ENCODE measurements at places on chromosomes 6 and 20. TPM values are rescaled to one million over a fixed set of nuclear protein-coding genes. Genes with fewer than 3 reads are reported as not detected.

Gene EDN1
- total RNA-seq = under 0.01 TPM

Gene TBC1D32
- total RNA-seq = 14.9 TPM

Gene PPP1R3G
- total RNA-seq = 1.8 TPM

Gene DACT2
- total RNA-seq = not detected

Gene LY6G5C
- total RNA-seq = 0.39 TPM

Gene SNAP25
- 4.5 TPM for total RNA-seq

Gene NFATC2
- under 0.01 TPM for total RNA-seq

Gene ATXN1
- total RNA-seq = 16.9 TPM

Gene TMC2
- under 0.01 TPM for total RNA-seq

Gene CST4
- total RNA-seq = not detected

Gene ELOVL2
- total RNA-seq = 0.39 TPM

Data from subcutaneous preadipocyte (primary cell).